ENCODE measurements at places on chromosomes 1 and 21.
A peak's percentile ranks its signal among the peaks of the same experiment; 100 is the strongest.

DNA sequence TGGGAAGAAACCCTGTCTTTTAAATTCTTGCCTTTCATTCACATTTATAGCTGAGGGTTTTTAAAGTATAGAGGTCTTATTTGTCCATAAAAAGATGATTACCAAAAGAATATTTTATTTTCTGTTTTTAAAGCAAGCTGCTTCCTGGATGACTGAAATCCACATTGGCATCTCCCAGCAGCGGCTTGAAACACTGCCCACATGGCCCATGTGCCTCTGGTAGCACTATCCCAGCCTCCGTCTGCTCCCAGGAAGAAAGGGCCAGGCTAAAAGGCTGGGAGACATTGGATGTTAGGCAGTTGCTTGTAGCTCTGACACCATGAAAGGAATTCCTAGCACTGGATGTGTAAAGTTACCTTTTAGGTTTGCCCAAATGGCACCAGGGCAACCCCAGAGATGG lies 169.9 kb upstream of the CACNA1E start:
- DNase-seq = no peak

- DNase-seq = no peak
Measured at GRCh38 chr1:5758000-5758858, 234.0 kb downstream of the NPHP4 start.

DNA sequence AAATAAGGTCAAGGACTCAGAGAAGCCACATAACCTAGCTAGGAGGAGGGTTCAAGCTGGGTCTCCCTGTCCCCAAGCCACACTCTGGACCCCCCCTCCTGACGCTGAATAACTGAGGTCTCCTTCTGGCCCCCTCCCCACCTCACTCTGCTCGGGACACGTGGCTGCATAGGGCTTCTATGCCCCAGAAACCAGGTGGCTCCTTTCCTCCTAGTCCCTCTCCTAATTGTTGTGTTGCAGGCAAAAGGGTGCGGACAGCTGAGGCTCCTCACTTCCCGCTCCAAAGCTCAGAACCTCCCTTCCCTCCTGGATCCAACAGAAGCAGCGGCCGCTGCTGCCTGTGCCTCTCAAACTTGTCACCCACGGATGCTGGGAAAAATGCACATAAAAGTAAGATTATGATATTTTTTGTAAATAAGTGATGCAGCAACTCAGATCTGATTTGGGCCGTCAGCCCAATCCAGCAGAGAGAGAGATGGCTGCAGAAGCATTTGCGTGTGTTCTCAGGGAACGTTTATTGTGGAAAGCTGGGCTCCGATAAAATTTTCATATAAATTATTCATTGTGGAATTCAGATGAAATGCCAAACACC lies 40.8 kb upstream of the C1orf174 start:
- DNase-seq = no peak

- DNase-seq = no peak
Measured at GRCh38 chr21:34561806-34562205, 49.8 kb upstream of the KCNE1 start.

DNA sequence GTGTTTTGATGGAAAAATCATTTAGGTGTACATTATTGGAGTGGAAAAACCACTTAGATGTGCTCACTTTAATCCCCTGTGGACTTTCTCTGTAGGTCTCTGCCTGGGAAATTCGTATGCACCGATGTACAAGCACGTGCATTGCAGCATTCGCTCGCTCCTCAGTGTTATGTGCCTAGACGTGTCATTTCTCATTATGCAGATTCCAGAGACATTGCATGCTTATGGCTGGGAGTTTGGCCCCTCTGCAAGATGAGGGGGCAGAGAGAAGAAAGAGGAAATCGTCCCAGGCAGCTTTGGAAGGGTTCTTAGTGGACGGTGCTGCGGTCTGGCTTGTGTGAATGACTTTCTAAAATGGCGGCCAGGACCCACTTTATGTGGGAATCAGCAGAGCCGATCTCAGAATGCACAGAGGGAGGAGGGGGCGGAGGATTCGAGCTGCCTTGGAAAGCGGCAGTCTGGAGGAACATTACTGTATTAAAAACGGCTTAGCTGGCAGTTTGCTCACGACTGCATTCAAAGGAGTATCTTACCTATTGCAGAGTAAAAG lies 2.3 kb downstream of the SPEN start:
- DNase-seq = peak; percentile 54

DNA sequence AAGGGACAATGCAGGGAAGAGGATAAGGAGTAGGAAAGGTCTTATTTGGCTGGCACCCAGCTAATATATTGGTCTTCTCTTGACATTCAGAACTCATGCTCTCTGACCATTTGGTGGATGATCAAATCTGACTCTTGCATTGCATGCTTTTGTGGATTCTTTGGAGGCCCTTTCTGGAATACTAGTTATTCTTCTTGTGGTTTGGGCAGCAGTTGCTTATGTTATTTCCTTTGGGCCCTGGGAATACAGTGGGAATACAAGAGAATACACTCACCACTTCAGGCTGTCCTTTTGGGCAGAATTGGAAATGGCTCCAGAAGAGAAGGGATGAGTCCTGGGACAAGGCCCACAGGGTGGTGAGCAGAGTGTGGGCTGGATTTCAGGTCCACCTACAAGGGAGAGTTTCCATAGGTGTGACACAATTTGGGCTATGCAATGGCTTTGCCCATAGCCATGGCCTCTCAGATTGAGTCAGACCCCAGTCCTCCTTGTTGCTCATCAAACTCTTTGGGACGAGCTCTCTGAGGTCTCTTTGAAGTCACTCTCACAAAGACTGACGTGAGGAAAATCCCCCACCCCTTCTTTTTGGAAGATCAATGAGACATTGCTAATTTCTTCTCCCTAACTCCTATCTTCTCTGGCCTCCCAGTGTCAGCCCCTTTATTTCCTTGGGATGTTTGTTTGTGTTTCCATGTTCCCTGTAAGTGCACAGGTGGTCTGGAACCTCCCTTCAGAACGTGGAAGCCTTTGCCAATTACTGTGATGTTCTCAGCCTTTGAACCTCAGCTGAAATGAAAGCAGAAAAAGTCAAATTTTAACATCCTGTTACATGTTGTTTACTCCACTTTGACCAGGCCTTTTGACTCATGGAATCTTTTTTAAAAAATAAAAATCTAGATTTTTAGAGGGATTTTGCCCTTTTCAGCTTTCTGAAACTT lies 19.4 kb downstream of the HSD11B1 start:
- DNase-seq = no peak

Measured in liver (tissue), 10 donors.